ENCODE measurements at places on chromosomes 13 and 19.

- no peak for DNase-seq
Measured at GRCh38 chr19:8304841-8305621, 3.1 kb downstream of the CD320 start.

GRCh38 chr13:39672378-39673132 is 17.1 kb downstream of the COG6 start:
- DNase-seq = no peak

- DNase-seq = no peak
Measured at GRCh38 chr13:110965038-110965754, 50.3 kb upstream of the ANKRD10 start.

GRCh38 chr13:29522044-29522685 is 73.3 kb downstream of the SLC7A1 start:
- DNase-seq = no peak

DNA sequence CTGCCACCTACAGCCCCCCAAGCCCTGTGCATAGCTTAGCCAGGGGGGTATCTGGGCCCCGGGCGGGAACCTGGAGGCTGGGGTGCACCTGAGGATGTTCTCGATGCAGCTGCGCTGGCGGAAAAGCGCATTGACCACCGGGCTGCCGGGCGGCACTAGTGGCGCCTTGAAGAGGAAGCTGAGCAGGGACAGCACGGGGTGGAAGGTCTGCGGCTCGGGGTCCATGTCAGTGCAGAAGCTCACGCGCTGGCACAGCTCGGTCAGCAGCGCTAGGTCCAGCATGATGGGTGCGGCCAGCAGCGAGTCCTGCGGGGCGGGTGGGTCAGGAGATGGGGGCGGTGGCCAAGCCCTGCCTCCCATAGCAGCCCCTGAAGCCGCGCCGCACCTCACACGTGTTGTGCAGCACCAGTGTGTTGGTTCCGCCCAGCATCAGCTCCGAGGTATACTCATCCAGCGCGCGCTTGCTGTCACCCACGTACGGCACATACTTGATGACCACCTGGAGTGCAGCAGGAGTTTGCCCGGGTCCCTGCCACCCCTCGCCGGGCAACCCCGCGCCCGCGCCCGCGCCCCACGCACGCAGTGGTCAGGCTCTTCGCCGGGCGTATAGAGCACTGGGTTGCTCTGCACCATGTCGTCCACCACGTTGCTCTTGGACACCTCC is 2.6 kb downstream of the ISYNA1 start:
- DNase-seq = no peak

DNA sequence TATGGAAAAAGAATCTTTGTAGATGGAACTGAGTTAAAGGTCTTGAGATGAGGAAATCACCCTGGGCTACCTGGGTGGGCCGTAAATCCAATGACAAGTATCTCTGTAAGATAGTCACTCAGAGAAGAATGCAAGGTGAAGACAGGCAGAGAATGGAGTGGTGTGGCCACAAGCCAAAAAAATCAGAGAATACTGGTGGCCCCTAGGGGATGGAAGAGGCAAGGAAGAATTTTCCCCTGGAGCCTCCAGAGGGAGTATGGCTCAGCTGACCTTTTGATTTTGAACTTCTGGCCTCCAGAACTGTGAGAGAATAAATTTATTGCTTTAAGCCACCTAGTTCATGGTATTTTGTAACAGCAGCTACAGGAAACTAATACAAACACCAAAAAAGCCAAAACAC is 32.7 kb upstream of the CSNK1A1L start:
- DNase-seq = no peak

- DNase-seq = no peak
Measured at GRCh38 chr13:42680748-42681147, 100.6 kb upstream of the FAM216B start.

- DNase-seq = no peak
Measured at GRCh38 chr19:48249502-48250014, 6.2 kb downstream of the CARD8 start.
